ENCODE measurements at places on chromosomes 5 and 9. TPM values are rescaled to one million over a fixed set of nuclear protein-coding genes. Genes with fewer than 3 reads are reported as not detected.

The HAUS6 gene
- 23.0 TPM for polyA plus RNA-seq

The DDX4 gene
- not detected for polyA plus RNA-seq

The SPINK7 gene
- not detected for polyA plus RNA-seq

The MPDZ gene
- 48.5 TPM for polyA plus RNA-seq

The FOXD4L3 gene
- polyA plus RNA-seq = not detected

The FCN2 gene
- polyA plus RNA-seq = 0.93 TPM

The IFNA2 gene
- polyA plus RNA-seq = not detected

The PCDHGA9 gene
- polyA plus RNA-seq = 5.4 TPM

The DIPK1B gene
- 38.8 TPM for polyA plus RNA-seq

The TAF7 gene
- polyA plus RNA-seq = 134 TPM

The INSL6 gene
- 1.1 TPM for polyA plus RNA-seq

The C5orf58 gene
- polyA plus RNA-seq = 0.19 TPM

The HABP4 gene
- polyA plus RNA-seq = 19.1 TPM

The TLX3 gene
- polyA plus RNA-seq = not detected

The ENTREP1 gene
- polyA plus RNA-seq = 2.9 TPM

The SLC31A1 gene
- polyA plus RNA-seq = 29.0 TPM

The ST8SIA4 gene
- polyA plus RNA-seq = 7.9 TPM

The GARNL3 gene
- 18.1 TPM for polyA plus RNA-seq

The PCDHGB4 gene
- polyA plus RNA-seq = 4.9 TPM

The CNTFR gene
- 49.5 TPM for polyA plus RNA-seq

The SPACA9 gene
- 11.1 TPM for polyA plus RNA-seq

The ADCY2 gene
- polyA plus RNA-seq = 6.3 TPM

The GFI1B gene
- 0.62 TPM for polyA plus RNA-seq

The TLR4 gene
- polyA plus RNA-seq = 9.0 TPM

The QRFP gene
- 0.57 TPM for polyA plus RNA-seq

The IL13 gene
- not detected for polyA plus RNA-seq

The CYSRT1 gene
- polyA plus RNA-seq = 13.9 TPM

The ELL2 gene
- polyA plus RNA-seq = 17.0 TPM

The DAB2 gene
- 222 TPM for polyA plus RNA-seq

The SH3PXD2B gene
- 24.8 TPM for polyA plus RNA-seq

The ACTBL2 gene
- not detected for polyA plus RNA-seq

The NACC2 gene
- polyA plus RNA-seq = 9.4 TPM

The PDGFRB gene
- 118 TPM for polyA plus RNA-seq

The ERBIN gene
- 109 TPM for polyA plus RNA-seq

The KCNV2 gene
- not detected for polyA plus RNA-seq

The ZFAND5 gene
- 211 TPM for polyA plus RNA-seq

The PDE6A gene
- 0.16 TPM for polyA plus RNA-seq

The LCN1 gene
- not detected for polyA plus RNA-seq

The CTNND2 gene
- polyA plus RNA-seq = 2.3 TPM

The PTBP3 gene
- 80.2 TPM for polyA plus RNA-seq

All from renal cortex interstitium (tissue), 15 donors.